ENCODE measurements at places on chromosomes 3 and 15.

DNA sequence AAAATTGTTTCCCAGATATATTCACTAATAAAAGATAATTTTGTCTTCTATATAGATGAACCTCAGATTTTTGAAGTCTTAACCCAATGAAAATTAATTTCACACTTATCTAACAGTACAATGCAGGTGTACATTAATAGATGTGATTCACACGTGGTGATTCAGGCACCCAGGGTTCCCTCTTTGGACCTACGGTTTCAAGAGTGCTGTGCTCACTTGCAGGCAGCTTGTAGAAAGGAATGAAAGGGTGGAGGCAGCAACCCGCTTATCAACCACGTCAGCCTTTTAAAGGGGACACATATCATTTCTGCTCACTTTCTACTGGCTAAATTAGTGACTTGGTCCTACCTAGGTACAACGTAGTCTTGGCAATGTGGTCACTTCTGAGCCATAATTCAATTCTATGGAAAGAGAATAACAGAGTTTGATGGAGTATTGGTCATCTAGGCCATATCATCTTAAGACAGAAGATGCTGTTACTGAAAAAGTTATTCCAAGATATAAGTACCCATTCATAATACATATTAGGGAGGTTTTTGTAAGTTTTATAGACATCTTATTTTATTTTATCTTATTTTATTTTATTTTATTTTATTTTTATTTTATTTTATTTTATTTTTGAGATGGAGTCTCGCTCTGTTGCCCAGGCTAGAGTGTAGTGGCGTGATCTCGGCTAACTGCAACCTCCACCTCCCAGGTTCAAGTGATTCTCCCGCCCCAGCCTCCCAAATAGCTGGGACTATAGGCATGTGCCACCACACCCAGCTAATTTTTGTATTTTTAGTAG lies 37.9 kb downstream of the ACP3 start:
- DNase-seq, result no peak

DNA sequence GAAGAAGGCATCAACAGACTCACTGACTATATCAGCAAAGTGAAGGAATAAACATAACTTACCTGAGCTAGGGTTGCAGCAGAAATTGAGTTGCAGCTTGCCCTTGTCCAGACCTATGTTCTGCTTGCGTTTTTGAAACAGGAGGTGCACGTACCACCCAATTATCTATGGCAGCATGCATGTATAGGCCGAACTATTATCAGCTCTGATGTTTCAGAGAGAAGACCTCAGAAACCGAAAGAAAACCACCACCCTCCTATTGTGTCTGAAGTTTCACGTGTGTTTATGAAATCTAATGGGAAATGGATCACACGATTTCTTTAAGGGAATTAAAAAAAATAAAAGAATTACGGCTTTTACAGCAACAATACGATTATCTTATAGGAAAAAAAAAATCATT lies 17.8 kb downstream of the LMOD3 start:
- no peak for DNase-seq

DNA sequence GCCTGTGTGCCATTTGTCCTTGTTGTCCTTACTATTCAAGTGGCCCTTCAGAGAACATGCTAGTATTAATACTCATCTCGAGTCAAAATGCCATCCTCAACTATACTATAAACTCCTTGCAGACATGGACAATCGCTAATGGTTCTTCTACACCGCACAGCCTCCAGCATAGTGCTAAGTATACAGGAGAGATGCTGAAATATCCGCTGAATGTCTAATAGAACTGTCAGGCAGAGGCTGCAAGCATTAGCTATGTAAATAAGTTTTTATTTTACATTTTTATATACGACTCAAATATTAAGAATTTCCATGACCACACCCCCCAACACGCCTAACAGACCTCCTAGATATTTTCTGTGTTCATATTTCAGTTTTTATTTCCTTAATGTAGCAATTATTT lies 39.4 kb downstream of the AAGAB start:
- DNase-seq, result no peak

DNA sequence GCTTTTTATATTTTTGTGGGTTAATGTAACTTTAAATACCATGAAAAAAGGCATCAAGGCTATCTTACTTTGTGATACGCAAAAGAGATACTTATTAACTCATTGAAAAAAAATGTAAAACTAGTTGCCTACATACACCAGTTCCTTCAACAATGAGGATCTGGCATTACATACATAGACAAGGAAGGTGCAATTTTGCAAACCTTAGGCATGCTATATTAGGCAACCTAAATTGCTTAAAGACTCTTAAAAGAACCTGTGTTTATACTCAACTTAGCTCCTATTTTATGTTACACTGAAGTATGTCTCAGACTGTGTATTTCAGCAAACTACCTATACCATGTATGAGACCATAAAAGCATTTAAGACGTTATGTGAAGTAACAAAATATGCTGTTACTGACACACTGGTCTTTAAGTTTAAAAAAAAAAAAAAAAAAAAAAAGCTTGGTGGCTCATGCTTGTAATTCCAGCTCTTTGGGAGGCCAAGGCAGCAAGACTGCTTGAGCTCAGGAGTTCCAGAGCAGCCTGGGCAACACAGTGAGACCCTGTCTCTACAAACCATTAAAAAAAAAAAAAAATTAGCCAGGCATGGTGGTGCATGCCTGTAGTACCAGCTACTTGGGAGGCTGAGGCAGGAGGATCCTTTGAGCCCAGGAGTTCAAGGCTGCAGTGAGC lies 9.1 kb downstream of the TASOR start:
- DNase-seq, result no peak

GRCh38 chr3:25000971-25001591 lies 427.0 kb upstream of the RARB start:
- DNase-seq, result no peak
